Vagina (tissue), 2 donors: ENCODE measurements at places on chromosomes 11 and 22. TPM values are rescaled to one million over a fixed set of nuclear protein-coding genes. Genes with fewer than 3 reads are reported as not detected.

GGTLC2 gene
- total RNA-seq, result not detected

OR10A2 gene
- total RNA-seq, result not detected

GRCh38 chr11:18065572-18065971 is 19.5 kb upstream of the TPH1 start:
- no peak for DNase-seq

DNA sequence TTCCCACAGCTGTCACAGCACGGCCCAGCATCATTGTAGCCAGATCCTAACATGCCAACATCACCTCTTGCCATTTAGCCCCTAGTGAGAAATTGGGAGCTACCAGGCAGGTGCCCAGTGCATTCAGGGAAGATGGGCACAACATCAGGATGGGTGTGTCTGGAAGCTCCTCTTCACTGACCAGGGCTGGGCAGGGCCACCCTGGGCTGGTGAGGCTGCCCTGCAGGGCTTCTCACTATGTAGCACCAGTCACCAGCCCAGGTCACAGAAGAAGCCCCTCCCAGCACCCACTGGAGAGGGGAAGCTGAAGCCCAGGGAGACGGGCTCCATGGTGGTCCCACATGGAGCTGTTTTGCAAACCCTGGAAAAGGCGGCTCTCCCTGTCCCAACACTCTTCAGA is 13.9 kb downstream of the ZNF74 start:
- DNase-seq, result no peak

OR4D10 gene
- total RNA-seq, result not detected

VWCE gene
- 3.4 TPM for total RNA-seq
